CD4-positive, alpha-beta memory T cell (primary cell): ENCODE measurements at places on chromosomes 5 and 9.
A peak's percentile ranks its signal among the peaks of the same experiment; 100 is the strongest.

DNA sequence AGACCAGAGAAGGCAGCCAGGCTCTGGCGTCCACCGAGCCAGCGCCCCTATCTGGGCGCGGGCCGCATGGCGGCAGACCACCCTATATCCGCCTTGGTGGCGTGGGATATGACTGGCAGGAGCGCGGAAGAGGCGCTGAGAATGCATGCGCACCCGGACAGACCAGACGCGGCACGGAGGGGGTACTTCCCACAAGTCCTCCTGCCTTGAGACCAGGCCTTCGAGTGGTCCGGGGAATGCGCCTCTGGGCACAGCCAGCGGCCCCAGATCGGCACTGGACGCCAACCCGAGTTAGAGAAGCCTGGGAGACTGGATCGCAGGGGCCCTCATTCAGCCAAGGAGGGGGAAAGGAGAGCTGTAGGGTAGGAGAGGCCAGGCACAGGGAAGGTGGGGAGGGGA, 2.5 kb upstream of the LMX1B start:
- DNase-seq: no peak

- no peak for DNase-seq
These were observed 30.4 kb upstream of the DENND1A start for GRCh38 chr9:123960366-123960765.

DNA sequence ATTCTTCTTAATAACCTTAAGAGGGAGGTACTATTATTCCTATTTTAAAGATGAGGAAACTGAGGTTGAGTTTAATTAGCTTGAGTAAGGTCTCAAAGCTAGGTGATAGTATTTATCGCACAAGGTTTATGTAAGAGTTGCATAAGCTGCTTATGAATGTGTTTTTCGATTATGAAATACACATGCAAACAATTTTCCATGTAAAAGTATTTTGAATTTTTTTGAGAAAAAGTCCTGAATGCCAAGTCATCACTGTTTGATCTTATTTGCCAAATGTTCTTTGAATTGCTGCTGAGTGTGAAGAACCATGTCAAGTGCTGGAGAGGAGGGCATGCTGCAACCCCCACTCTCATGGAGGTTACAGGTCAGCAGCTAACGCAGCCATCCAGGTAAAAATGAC, 174.4 kb downstream of the CARTPT start:
- DNase-seq: no peak

DNA sequence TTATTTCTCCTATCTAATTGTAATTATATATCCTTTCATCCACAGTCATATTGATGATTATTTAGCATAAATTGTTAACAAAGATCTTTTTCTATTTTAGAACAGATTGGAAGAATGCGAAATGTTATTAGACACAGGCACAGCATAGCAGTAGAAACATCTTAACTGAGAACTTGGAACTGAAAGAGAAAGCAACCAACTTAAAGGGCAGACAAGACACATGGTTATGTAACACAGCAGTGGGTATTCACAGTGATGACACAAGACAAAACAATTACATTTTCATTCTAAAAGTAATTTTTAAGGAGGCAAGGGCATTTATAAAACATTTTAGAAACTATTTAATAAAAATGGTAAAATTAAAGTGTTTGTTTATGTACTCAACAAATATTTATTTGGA, 57.7 kb upstream of the MEF2C start:
- no peak for DNase-seq

DNA sequence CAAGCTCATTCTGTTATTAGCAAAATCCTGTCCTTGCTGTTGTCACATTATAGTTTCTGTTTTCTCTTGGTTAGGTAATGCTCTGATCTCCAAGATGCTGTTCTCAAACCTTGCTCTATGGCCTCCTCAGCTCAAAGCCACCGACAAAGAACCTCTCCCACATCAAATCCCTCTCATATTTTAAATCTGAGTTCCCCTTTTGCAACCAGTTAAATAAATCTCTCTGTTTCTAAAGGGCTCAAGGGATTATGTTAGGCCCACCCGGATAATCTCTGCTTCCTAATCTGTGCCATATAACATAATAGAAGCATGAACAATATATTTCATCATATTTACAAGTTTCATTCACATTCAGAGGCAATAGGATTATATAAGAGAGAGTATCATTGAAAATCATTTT, 286.0 kb downstream of the CYLC2 start:
- no peak for DNase-seq

- no peak for DNase-seq
These were observed 1035.2 kb upstream of the ARRDC3 start for GRCh38 chr5:92418341-92418740.

- DNase-seq: no peak
These were observed 615 bp downstream of the RACK1 start for GRCh38 chr5:181243018-181243563.

- no peak for DNase-seq
These were observed 230.3 kb upstream of the MVB12B start for GRCh38 chr9:126096340-126096739.

GRCh38 chr5:77076961-77077828, 9.9 kb downstream of the ZBED3 start:
- DNase-seq: peak; percentile 31

- no peak for DNase-seq
These were observed 19.1 kb downstream of the GLRA1 start for GRCh38 chr5:151905557-151905961.

- DNase-seq: no peak
These were observed 89.5 kb downstream of the CDH10 start for GRCh38 chr5:24555229-24555628.

- peak; percentile 10 for DNase-seq
These were observed at the start of gene HMMR for GRCh38 chr5:163460562-163461171. HMMR (plus strand) TSS chr5:163460632; CDS start chr5:163460693, 61 bp downstream.

- DNase-seq: no peak
These were observed 24.7 kb upstream of the SLC6A19 start for GRCh38 chr5:1176473-1177391.

- no peak for DNase-seq
These were observed 650 bp downstream of the FRMD3 start for GRCh38 chr9:83537331-83538171.

GRCh38 chr5:13745508-13745907, 199.0 kb downstream of the DNAH5 start:
- no peak for DNase-seq

- DNase-seq: no peak
These were observed 23.0 kb downstream of the UBE2D2 start for GRCh38 chr5:139584137-139584536.
